Activated CD4-positive, alpha-beta T cell treated with anti-CD3 and anti-CD28 coated beads, Interleukin-2, amount 50 U/mL, for 24 hours (primary cell): ENCODE measurements at places on chromosomes 4 and X.

DNA sequence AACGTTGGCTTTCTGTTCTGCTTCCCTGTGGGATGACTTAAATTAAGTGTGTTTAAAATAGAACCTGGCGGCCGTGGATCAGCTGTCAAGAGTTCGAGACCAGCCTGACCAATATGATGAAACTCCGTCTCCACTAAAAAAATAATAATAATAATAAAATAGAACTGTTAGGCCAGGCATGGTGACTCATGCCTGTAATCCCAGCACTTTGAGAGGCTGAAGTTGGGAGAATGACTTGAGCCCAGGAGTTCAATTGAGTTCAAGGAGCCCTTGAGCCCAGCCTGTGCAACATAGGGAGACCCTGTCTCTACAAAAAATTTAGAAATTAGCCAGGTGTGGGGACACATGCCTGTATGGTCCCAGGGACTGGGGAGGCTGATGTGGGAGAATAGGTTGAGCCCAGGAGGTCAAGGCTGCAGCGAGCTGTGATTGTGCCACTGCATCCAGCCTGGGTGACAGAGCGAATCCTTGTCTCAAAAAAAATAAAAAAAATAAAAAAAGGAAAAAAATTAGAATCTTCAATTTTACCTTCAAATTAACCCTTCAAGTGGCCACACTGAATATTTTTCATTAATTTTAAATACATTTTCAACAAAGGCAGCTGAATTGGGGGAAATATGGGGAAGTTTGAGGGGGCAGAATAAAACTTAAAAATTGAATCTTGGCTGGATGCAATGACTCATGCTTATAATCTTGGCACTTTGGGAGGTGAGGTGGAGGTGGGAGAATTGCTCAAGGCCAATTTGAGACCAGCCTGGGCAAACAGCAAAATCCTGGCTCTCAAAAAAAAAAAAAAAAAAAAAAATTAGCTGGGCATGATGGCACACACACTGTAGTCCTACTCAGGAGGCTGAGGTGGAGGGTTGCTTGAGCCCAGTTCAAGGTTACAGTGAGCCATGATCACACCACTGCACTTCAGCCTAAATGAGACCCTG is 31.8 kb upstream of the HSD17B13 start:
- DNase-seq, result no peak

DNA sequence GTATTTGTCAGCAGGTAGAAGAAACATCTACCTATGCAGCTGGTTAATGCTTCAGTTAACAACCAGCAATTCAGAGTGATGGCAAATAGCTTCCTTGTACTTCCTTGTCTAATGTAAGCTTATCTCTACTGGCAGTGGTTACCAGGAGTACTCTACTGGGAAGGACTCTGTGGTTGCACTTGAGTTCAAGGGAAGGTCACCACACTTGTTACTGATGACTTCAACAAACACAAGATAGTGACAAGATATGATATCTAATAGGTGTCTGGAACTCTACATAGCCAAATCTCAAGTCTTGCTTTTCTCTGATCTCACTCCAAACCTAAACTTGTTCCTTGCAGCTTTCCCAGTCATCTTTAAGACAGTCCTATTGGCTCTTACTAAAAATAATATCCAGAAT is 1644.9 kb upstream of the TENM3 start:
- no peak for DNase-seq

DNA sequence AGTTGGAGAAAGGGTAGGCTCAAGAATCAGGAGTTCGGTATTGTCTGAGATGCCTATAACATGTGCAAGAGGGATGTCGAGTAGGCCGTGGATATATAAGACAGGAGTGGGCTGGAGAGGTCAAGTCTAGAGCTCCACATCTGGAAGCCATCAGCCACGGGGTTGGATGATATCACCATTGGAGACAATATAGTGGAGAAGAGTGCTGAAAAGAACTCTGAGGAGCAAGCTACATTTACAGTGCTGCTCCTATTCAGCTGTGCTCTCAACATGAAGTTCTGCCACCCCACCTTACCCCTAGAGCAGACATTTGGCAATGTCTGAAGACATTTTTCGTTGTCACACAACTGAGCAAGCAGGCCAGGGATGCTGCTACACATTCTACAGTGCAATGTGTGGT is 20.9 kb upstream of the PLAC1 start:
- DNase-seq, result no peak

DNA sequence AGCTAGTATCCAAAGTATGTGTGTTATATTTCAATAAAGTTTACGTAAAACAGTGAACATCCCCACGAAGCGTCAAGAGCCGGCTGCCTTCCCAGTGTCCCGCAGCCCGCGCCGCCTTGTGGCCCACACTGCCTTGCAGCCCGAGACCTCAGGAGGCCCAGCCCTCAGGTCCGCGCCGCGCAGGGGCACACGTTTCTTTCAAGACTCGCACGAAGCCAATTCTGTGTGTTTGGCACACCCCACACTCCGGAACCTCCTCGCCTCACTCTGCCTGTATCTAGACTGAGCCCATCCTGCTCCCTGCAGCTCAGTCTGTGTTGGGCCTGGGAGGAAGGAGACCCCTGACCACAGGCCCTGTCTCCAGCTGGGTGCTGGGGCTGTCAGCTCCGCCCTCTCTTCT is 5.8 kb downstream of the LRPAP1 start:
- no peak for DNase-seq

DNA sequence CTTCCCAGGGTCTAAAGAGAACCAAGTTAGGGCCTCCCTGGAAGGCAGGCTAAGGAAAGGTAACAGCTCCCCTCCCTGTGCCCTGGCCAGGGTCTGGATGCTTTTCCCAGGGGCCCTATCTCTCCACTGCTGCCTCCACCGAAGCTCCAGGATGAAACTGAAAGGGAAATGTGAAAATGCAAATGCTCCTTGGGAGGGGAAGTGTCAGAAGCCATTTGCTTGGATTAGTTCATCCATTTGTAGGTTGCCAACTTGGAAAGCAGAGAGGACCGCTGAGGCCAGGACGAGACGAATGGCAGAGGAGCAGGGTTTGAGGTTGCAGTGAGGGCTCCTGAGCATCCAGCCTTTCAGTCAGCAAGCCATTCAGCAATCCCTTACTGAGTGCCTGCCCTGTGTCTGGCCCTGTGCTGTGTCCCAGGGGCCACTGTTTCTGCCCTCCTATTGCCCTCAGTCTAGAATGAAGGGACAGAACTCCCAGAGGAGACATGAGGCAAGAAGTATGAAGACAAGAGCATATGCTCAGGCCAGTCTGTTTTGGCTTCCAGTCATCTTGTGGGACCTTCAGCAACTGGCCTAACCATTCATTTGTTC is 45.9 kb upstream of the PGRMC1 start:
- DNase-seq, result no peak

DNA sequence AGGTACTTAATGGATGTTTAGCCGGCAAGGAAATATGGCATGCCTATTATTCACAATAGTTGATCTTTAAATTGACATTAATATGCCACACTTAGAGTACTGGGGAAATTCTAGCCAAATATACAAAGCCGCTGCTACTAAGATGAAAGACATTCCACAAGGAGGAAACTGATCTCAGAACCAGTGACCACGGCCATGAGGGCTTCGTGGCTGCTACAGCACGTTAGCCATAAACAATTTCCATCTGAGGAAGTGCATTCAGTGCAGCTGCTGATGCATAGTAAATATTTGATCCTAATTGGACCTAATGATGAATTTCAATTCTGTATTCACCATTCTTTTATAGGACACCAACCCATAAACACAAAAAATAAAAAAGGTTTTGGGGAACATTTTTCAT is 59.1 kb downstream of the SORBS2 start:
- DNase-seq, result no peak

DNA sequence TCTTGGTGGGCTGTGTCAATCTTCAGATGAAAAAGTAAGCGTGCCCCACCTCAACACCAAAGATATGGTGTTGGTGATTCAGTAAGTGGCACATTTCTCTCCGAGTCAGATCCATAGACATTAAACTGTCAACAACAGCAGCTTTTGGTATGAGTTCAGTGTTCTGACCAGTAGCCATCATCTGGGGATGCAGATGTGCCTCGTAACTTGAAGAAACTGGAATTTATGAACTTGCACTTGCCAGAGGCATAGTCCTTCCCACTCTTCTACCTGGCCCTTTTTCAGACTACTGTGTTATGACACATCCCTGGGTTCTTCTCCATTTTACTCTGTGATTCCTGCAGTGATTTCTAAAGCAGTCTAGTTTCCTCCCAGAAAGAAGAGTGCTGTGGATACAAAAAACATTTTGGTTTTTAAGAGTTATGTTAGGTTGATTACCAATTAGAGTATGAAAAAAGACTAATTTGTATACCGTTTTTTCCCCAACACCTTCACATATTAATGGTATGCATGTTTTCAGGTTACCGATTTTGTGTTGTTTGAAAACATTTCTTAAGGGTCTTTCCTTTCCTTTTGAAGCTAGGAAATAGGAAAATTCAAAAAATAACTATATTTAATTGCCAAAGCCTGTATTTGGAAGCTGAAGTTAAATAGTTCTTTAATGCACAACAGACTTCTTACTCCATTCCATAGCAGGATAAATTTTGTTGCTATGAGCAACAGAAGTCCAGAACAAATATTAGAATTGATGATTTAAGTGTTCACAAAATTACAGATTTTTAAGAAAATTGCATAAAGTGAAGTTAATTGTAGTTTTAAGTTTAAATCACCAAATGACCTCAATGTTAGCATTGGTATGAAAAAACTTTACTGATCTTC is 39.3 kb downstream of the NUDT6 start:
- DNase-seq, result no peak

- DNase-seq, result no peak
These were observed 534.6 kb downstream of the PPARGC1A start for GRCh38 chr4:23355258-23355657.
